ENCODE measurements at places on chromosomes 7 and 10. TPM values are rescaled to one million over a fixed set of nuclear protein-coding genes. Genes with fewer than 3 reads are reported as not detected.
A peak's percentile ranks its signal among the peaks of the same experiment; 100 is the strongest.

The SUN1 gene
- 92.5 TPM for total RNA-seq

The CCL24 gene
- not detected for total RNA-seq

DNA sequence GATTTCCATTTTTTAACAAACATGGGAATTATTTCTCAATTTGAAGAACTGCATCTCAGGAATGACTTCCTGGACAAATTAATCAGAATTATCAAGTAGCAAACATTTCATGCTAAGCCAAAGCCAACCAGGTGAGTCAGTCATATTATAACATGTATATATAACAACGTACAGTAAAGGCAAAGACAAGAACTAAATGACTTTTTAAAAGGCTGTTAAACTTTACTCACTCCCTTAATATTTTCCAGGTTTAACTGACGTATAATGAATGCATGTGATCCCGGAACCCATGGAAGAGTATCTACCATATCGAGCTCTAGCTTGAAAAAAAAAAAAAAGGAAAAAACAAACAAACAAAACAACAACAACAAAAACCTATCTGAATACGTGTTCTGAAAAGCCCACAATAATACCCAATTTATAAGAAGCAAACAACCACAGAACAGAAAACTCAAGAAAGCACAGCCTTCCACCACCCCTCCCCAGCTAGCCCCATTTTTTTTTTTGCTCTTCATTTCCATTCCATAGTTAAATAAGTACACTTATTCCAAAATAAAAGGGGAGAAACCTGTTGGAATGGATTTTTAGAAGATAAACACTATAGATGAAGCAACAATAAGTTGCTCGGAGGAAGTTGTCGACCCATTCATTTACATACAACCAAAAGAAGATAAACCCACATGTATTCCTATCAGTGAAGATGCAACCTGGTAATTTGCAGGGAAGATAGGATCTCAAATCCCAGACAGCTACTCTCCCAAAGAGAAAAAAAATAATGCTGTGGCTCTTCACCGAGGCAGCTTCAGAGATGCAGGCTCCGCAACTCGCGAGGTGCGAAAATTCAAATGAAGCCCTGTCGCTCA is 537 bp downstream of the NAPEPLD start:
- peaks cover 31% of the 10 kb centered on the region for H3K4me1 ChIP-seq
- no peaks in the 10 kb centered on the region for H3K27me3 ChIP-seq
- H3K27ac ChIP-seq = peak overlapping the region; percentile 85
- H3K36me3 ChIP-seq = no peaks in the 10 kb centered on the region
- peak; percentile 45 for DNase-seq
- peak overlapping the region; percentile 86 for H3K4me3 ChIP-seq

DNA sequence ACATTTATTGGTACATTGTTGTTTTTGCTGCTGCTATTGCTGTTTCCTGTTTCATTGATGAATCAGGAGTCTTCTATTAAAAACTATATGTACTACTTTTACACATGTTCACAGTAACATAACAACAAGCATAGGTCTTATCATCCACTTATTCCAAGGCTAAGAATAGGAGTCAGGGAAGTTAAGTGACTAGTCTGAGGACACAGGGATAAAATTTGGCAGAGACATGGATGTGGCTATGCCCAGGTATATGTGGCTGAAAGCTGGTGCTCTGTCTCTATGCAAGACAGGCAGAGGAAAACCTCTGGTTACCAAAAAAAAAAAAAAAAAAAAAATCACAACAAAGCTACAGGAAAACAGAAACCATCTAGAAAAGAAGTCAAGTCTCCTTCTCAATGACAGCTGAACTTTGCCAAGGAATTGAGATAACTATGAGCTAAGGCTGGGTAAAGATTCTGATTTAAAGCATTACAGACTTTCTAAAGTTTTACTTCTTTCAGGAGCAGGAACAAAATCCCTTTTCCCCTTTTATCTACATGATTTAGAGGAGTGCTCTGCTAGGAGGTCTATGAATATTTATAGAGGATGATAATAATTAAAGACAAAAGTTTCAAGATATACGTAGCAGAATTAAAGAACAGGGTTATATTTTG is 70.0 kb downstream of the GPR141 start:
- H3K4me3 ChIP-seq = no peak overlapping the region
- DNase-seq = no peak
- no peaks in the 10 kb centered on the region for H3K4me1 ChIP-seq
- no peaks in the 10 kb centered on the region for H3K27me3 ChIP-seq
- no peaks in the 10 kb centered on the region for H3K36me3 ChIP-seq
- H3K27ac ChIP-seq = no peak overlapping the region

DNA sequence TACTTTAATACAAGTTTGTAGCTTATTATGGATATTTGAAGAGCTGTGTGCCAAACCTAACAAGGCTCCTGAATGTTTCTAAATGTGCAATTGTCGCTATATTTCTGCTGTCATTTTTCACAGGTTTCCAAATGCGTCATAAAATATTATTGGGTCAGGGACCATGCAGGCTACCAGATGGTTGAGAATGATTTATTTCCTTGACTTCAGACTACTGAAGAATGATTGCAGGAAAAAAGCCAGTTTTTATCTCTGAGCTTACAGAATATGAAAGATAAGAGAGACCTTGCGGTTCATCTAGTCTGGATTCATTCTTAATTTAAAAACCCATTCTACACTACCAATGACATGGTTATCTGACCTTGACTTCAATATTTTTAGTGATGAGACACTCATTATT is 55.2 kb downstream of the TSPAN12 start:
- no peaks in the 10 kb centered on the region for H3K27me3 ChIP-seq
- no peak overlapping the region for H3K27ac ChIP-seq
- H3K4me3 ChIP-seq = no peak overlapping the region
- no peak for DNase-seq

All from PC-3 (cell line).